HFFc6 (cell line): ENCODE measurements at places on chromosomes 4 and X.

- DNase-seq = no peak
Measured at GRCh38 chr4:178137732-178138471, 695.7 kb upstream of the AGA start.

- DNase-seq = no peak
Measured at GRCh38 chr4:122476126-122476525, 19.6 kb upstream of the IL2 start.

DNA sequence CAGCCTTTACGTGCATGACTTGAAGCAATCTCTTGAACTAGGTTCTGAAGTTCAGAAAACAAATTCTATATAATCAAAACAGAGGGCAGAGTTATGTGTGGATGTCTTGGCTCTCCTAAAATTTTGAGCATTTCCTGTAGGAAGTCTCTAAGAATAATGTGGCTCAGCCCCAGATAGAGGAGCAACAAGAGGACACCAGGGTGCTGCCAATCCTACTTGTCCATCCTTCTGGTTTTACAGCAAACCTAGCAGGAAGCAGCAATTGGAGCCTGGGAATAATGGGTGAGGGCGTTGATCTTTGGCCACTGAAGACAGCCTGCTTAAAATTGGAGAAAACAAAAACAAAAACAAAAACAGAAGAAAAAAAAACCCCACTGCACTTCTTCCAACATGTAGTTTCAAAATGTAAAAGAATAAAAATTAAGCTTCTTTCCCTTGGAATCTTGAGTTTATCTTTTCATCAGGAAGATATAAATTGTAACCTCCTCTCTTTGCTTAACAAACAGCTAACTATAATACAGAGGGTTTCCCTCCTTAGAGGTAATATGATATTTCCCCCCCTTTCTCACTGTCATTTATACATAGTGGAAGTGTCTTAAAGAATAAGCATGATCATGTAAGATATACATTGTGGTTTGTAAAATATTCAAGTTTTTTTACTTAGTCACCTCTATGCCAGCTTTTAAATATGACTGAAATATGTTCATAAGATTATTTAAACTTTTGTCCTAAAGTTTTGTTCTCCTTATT, 130.6 kb downstream of the FBXO8 start:
- no peak for DNase-seq

GRCh38 chr4:81606801-81607501, 135.2 kb upstream of the RASGEF1B start:
- no peak for DNase-seq

GRCh38 chr4:82124365-82124764, 249.4 kb downstream of the HNRNPD start:
- DNase-seq = no peak

- DNase-seq = no peak
Measured at GRCh38 chr4:42608551-42608950, 48.4 kb downstream of the ATP8A1 start.

DNA sequence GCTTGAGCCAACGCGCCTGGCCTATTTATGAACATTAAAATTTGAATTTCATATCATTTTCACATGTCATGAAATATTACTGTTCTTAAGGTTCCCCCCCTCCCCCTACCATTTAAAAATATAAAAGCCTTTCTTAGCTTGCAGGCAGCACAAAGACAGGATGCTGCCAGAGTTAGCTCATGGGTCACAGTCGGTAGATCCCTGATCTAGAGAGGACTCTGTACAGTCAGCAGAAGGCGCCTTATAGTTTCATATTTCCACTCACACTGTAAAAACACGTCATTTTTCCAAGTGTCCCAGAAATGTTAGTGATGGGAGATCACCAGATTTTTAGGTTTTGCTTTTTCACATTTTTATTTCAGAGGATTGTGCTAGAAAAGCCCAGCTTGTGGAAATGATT, 12.2 kb downstream of the NOCT start:
- no peak for DNase-seq

DNA sequence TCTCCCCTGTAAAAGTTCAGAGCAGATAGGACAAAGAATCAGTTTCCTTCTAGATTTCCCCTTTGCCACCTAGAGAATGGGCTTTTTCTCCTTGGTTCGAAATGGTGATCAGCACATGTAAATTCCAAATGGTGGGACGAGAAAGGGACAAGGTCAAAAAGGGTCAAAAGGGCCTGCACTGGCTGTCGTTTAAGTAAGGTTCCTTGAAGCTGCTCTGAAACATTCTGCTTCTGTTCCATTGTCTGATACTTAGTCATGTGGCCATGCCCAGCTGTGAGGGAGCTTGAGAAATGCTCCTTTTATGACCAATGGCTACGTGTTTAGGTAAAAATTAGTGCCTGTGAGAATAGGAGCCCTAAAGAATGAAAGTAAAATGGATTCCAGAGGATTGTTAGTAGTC, 165.9 kb upstream of the CENPE start:
- DNase-seq = no peak

DNA sequence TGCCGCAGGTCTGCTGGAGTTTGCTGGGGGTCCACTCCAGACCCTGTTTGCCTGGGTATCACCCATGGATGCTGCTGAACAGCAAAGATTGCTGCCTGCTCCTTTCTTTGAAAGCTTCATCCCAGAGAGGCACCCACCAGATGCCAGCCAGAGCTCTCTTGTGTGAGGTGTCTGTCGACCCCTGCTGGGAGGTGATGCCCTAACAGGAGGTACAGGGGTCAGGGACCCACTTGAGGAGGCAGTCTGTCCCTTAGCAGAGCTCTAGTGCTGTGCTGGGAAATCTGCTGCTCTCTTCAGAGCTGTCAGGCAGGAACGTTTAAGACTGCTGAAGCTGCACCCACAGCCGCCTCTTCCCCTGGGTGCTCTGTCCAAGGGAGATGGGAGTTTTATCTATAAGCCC, 162.7 kb downstream of the NAF1 start:
- no peak for DNase-seq

DNA sequence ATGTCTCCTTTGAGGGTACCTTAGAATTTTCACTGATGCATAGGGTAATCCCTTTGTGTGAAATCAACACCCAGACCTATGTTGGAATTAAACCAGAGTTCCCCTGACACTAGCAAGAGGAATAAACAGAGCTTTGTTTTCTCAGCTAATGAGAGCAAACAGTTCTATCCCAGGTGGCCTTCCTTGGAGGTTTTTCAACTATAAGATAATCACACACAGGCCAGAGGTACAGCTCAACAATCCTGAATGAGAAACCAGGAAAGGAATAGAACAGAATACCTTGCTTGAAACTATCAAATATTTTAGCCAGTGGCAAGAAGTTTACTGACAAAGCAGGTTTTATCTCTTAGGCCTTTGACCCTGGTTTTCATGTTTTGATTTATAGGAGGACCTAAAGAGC, 100.2 kb downstream of the OTC start:
- DNase-seq = no peak

DNA sequence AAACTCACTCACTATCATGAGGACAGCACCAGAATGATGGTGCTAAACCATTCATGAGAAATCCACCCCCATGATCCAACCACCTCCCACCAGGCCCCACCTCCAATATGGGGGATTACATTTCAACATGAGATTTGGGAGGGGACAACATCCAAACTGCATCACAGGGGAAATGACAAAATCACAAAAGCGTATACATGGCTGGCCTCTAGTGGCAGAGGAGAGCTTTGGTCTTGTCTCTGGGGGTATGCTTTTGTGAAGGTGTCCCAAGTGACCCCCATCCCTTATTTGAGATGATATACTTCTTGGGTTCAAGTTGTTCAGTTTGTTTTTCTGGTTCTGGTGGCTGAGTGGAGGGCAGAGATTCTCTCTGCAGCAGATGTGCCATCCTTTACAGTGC, 8.5 kb upstream of the SETD7 start:
- DNase-seq = no peak
